Brain pericyte (primary cell): ENCODE measurements at places on chromosomes 6 and 20.

GRCh38 chr20:63675681-63676368, 17.7 kb downstream of the RTEL1 start:
- DNase-seq: no peak

DNA sequence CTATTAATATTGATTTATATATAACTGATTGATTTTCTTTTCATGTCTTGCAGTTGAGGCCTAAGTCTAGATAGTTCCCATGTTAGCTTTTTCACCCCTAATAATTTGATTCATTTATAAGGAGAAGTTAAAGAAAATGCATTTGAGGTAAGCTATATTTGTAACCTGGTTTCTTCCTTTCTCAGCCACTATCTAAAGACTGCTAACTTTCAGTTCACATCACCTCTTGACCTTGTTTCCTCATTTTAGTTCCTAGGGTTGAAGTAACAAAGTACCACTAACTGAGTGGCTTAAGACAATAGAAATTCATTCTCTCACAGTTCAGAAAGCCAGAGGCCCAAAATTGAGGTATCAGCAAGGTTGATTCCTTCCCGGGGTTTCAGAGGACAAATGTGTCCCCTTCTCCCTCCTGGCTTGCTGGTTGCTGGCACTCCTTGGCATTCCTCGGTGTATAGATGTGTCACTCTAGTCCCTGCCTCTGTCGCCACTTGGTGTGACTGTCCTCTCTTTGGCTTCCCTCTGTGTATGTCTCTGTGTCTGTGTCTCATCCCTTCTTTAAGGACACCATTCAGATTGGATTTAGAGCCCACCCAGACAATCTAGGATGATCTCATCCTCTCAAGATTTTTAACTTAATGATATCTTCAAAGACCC, 55.9 kb upstream of the C20orf144 start:
- no peak for DNase-seq

DNA sequence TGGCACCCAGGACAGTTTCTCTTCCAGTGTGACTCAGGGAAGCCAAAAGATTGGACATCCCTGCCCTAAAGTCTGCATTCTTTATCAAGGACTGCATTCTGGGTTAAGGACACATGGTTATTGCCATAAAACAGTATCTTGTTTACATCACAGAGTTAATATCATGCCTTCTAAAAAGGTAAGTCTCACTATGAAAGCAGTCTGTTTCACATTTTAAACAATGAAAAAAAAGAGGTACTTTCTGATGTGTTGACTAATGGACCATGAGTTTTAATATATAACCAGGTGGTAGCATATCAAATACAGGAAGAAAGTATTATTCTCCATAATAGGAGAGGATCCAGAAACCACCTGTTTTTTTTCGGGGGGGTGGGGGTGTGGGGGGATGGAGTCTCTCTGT, 93.7 kb downstream of the TIAM2 start:
- no peak for DNase-seq

GRCh38 chr6:14789996-14790395, 455.9 kb upstream of the JARID2 start:
- no peak for DNase-seq

- DNase-seq: no peak
Observed at GRCh38 chr6:73152966-73153757, 72.1 kb downstream of the KHDC1L start.

DNA sequence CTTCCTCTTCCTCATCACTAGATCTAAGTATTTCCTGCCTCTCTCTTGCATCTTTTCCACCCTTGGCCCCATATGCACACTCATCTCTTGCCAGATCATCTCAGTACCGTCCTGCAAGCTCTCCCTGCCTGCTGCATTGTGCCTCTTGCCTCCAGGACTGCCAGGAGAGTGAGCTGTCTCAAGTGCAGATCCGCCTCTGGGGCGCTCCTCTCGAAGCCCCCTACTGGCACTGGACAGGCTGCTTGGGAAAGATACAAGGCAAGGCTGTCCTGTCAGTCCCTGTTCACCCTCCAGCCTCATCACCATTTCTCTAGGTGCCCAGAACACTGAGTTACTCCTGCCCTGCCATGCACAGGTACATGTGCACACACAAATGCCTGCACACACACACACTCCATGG, 10.2 kb downstream of the SYNDIG1 start:
- no peak for DNase-seq

GRCh38 chr20:62235001-62235776, 3.1 kb upstream of the OSBPL2 start:
- DNase-seq: no peak

- DNase-seq: no peak
Observed at GRCh38 chr20:45987108-45987780, 15.2 kb upstream of the ZNF335 start.

DNA sequence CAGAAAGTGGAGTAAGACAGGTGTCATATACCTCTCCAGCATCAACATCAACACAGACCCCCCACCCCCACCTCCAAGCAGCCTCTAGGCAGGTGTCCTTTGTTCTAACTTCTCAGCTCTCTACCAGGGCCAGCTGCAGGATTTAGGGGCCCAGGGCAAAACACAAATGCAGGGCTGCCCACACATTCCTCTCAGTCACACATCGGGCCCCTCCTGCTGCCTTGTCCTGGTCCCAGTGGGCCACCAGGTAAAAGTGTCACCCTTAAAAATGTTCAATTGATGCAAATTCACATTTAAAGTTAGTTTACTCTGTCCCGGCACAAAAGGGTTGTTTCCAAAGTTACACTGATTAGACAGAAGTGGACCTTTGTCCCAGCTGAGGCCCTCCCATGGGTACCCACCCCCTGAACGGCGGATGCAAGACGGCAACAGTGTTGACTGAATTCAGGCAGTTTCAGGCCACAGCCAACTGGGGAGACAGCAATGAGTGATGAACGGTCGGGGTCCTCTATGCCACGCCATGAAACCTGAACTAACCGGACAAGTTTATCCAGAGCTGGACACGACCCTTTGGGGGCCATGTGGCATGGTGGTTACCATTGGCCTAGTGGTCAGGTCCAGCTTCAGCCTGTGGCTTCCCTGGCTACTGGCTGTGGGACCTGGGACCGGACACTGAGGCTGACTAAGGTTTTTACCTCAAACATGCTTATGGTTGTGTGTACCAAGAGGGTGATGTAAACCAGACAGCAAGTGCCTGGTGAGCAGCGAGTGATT, 52.2 kb upstream of the UNC93A start:
- DNase-seq: no peak

DNA sequence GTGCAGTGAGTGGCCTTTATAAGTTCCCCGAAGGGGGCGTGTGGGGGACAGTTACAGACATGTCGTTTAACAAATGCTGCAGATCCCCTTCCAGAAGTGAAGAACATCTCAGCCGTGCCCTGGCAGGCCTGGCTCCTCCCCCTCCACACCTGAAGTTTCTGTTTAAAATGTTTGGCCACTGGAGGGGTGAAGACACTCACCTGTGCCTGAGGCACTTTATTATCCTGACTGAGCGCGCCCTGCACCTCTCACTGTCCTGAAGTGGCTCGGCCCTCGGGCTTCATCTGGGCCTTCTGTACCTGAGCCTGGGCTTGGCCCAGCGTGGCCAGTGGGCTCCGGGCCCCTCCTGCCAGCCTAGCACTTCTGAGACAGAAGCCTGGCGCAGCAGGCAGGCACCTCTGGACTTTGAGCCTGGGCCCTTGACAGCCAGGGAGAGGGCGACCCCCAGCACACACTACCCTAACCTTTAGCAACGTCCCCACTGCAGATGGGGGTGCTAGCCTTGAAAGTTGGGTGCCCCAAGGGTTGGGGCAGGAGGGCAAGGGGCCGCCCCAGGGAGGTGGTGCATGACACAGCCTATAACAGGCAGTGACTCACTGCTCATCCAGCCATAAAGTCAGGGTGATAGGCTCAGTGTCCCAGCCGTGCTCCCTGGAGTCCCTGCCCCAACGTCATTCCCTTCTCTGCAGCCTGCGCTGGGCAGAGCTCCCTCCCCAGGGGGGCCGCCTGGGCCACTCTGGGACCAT, 13.6 kb upstream of the GATA5 start:
- DNase-seq: no peak

GRCh38 chr6:137722749-137723272, 144.2 kb upstream of the TNFAIP3 start:
- DNase-seq: no peak

DNA sequence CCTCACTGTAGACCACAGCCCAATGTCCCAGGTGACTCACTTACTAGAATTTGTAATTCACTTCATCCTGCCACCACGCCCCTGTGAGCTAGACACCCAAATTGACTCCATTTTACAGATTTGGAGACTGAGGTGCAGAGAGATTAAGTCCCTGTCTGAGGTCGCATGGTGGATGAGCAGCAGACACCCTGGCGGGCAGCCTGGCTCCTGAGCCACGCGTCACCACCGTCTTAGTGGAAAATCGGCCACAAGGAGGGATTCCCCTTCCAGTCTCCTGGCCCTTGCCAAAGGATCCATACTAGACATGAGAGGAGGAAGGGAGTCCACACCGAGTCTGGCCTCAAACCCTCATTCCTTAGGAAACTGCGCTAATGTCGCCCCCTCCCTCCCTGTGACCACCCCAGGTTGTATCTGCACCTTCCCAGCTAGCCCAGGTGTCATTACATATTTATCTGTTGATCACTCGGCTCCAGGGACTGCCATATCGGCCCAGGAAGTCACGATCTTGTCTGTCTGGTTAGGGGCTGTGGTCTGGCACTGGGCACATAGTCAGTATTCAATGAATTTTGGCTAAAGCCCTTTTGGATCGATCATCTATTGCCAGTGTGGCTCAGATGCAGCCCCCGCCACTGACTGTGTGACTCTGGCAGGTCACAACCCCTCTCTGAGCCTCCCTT, 25.7 kb upstream of the PTGIS start:
- no peak for DNase-seq

DNA sequence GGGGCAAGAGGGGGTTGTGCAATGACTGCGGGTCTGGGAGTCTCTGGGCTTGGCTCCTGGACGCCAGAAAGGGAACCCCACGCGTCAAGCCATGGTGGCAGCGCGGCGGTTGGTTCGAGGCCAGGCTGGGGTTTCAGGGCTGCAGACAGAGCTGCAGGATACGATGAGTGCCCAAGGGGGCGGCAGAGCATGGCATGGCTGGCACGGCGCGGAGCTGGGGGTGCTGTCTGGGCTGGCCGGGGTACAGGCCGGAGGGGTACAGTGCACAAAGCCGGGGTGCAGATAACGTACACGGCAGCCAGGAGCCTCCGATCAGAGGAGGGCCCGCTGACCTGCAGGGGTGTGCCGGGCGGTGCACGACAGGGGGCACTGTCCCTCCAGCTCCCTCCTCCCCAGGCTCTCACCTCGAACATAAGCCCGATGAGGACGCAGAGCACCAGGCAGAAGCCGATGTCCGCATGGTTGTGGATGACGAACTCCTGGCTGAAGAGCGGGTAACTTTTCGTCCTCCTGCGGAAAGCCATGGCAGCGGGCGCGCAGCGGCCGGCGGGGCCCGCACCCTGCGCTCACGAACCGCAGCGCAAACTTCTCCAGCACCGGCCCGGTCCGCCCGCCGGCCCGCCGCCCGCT, 353 bp downstream of the TRAM2 start:
- no peak for DNase-seq

- no peak for DNase-seq
Observed at GRCh38 chr6:75922226-75922625, 150.2 kb downstream of the IMPG1 start.

GRCh38 chr6:145063091-145063490, 672.2 kb downstream of the EPM2A start:
- no peak for DNase-seq

DNA sequence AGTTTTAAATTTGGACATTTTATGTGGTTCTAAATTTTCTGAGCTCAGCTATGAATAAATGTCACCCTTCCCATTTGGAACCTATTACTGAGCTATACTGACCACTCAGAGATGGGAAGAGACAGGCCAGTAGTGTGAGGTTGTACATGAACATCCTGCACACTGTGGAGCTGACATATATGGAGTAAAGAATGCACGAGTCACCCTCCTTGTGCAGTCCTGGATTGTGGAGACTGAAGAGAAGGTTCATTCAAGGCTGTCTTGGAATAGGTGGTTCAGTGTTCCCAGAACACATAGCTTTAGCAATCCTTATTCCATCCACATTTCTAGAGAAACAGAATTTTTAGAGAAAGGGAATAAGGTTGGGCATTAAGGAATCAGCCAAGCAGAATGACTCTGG, 50.3 kb upstream of the OGFRL1 start:
- no peak for DNase-seq

GRCh38 chr20:7231303-7231702, 463.8 kb downstream of the BMP2 start:
- no peak for DNase-seq

DNA sequence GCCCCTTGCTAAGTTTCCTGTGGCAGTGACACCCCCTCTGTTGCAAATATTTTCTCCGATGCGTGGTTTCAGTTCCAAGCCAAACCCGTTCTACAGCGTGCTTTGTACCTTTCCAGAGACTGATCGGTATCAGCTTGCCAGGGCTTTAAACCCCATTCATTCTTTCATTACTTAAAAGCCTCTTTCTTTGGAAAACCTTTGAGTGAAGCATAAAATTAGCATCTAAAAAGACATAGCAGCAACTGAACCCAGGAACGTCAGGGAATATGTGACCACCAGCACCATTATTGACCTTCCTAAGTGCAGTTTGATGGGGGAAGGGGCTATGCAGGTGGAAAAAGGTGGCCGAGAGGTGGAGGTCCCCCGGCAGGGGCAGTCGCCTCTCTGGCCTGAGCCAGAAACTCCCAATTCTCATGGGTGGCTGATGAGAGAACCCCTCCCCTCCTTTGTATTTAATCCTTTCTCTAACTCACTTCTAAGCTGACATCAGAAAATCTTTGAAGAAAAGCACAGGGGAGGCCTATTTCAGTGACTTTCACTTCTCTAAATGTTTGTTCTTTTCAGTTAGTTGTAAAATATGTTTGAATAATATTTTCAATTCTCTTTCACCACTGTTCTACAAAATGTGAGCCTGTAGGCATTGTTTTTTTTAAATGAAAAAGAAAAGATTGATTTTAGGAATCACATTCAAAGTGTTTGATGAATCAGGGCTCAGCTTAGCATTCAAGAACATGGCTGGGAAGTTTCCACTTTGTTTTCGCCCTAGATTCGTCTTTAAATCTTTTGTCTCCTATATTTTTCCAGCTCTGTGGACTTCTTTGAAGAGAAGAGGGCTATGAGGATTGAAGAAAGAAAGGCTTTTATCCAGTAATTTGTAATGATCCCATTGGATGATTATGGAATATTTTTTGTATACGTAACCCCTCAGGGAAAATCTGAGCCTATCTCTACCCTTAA, 89.2 kb downstream of the RSPH3 start:
- no peak for DNase-seq

GRCh38 chr6:159695984-159696383, 2.9 kb upstream of the SOD2 start:
- DNase-seq: no peak

- DNase-seq: no peak
Observed at GRCh38 chr6:8651998-8652397, 216.7 kb upstream of the SLC35B3 start.

- DNase-seq: no peak
Observed at GRCh38 chr20:37586078-37586477, 58.4 kb upstream of the BLCAP start.

GRCh38 chr20:21534886-21535285, 21.0 kb upstream of the NKX2-2 start:
- no peak for DNase-seq

DNA sequence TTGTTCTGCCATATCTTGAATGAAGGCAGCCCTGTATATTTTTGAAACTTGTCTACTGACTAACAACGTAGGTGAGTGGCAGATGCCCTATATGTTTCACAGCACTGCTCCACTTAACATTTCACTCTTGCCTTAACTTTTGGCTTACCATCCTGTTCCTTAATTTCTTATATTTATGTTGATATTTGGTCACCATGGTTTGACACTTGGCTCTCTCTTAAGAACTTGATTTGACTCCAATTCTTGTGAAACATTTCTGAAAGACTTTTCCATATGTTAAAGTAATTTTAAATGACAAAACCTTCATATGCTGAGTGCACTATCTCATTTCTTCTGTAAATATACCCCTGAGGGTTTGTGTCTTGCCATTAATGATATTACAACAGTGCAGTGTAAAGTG, 434.3 kb upstream of the IMPG1 start:
- no peak for DNase-seq
